ENCODE measurements at places on chromosomes 7 and 10. TPM values are rescaled to one million over a fixed set of nuclear protein-coding genes. Genes with fewer than 3 reads are reported as not detected.

DNA sequence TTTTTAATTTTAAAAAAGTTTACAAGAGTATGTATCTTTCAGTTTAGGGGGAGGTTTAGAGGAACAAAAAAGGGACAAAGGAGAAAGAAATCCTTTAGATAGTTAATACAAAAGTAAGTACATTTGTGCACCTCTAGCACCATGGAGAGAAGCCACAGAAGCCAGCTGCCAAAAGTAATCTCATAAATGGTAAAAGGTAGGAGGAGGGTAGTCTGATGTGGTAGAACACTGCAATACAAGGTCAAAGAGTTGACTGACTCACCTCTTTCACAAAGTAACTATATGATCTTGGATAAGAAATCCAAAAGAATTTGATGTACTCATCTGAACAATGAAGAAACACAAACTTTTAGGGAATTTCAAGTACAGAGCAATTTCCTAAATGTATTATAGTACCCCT is 68.1 kb downstream of the CNOT4 start:
- no peak for DNase-seq

NEUROG3 gene
- not detected for total RNA-seq

C10orf53 gene
- total RNA-seq = not detected

DNA sequence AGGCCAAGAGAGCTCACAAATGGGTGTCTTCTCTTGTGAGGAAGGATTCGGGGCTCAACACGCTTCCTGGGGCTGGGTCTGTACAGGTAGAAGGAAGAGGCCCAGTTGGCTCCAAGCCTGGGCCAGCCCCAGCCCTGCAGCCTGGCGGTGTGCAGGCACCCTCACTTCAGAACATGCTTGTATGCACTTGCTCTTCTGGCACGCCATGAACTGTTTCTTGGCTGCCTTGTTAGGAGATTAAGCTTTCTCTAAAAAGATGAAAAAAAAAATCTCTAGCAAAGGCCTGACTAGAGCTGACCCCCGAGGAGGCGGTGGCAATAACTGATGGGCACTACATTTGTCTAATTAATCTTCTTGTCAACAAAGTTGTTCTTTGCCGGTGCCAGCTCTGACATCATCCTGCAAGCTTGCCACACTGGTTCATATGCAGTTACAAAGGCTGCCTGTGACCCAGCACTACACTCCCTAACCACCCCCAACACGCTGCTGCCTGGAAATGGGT is 94.7 kb downstream of the WDR11 start:
- no peak for DNase-seq

TMEM213 gene
- not detected for total RNA-seq

POLD2 gene
- 35.3 TPM for total RNA-seq

DNA sequence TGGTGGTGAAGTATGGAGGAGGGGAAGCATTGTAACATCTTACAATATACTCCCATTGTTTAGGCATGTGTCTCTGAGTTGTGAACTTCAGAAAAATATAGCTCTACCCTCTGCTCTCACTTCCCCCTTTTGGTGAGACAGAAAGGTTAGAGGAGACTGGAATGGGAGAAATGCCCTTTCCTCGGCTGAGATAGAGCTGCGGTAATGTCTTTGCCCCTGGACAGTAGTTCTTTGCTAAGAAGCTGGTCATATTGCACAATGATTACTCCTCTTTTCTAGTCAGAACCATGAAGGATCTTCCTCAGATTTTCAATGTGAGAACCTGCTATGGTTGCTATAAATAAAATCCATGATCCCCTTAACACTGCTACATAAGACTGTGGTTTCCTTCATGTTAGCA is 171.0 kb downstream of the SEM1 start:
- DNase-seq = no peak

SPDYE6 gene
- not detected for total RNA-seq

GRCh38 chr7:128202287-128202957 is 38.7 kb upstream of the LEP start:
- DNase-seq = no peak

DNA sequence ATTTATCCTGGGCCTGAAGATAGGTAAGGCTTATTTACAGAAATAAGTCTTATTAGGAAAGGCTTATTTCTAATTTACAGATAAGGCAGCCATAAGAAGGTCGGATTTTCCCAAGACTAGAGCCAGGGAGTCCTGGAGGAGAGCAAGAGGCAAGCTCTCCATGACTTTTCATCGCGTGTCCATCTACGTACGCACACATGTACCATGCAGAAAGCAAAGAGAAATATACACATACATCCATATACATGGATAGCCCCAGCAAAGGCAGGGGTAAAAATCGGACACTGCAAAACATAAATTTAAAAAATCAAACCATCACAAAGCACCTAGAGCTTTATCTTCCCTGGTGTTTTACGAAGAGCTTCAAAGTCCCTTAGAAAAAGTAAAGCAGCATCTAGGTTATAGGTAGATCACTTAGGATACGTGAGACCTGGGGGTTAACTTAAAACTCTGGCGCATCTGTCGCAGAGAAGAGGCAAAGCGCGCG is 25.8 kb upstream of the ZRANB1 start:
- DNase-seq = no peak

SYT15 gene
- 0.54 TPM for total RNA-seq

GRCh38 chr7:73606801-73607691 is 17.3 kb downstream of the MLXIPL start:
- DNase-seq = peak; percentile 31

DNA sequence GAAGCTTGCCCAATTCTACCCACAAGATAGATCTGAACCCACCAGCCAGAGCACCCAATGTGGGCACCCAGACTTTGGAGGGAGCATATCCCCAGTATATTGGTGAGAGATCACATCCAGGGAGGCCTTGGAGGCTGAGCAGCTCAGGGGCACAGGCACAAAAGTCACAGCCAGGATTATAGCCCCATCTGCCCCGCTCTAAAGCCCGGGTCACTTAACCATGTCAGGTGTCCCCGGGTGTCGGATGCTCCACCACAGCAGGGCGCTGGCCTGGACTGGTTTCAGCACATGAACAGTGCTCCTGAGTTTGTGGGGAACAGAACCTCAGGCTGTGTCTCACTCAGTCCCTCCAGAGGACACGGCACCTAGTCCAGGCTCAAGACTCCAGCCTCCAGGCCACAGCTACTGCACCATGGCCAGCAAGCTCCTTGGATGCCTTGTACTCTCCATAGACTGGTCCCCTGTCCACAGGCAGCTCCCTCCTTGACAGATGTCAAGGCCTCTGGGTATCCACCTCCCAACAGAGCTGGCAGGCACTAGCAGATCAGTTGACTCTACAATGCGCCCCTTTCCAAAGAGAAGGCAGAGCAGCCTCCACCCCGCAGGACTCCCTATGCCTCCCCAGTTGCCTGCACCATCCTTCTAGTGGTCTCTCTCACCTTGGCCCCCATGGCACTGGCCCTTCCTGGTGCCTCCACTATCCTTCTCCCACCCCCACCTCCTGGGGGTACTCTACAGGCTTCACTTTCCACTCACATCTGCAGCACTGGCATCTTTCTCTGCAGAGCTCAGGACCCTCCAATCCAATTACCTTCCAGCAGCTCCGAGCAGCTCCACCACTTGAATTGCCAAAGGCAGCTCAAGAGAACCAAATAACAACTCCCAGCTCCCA is 306.0 kb downstream of the GRID1 start:
- no peak for DNase-seq

GRCh38 chr10:44178281-44178680 is 206.6 kb downstream of the CXCL12 start:
- no peak for DNase-seq

DNA sequence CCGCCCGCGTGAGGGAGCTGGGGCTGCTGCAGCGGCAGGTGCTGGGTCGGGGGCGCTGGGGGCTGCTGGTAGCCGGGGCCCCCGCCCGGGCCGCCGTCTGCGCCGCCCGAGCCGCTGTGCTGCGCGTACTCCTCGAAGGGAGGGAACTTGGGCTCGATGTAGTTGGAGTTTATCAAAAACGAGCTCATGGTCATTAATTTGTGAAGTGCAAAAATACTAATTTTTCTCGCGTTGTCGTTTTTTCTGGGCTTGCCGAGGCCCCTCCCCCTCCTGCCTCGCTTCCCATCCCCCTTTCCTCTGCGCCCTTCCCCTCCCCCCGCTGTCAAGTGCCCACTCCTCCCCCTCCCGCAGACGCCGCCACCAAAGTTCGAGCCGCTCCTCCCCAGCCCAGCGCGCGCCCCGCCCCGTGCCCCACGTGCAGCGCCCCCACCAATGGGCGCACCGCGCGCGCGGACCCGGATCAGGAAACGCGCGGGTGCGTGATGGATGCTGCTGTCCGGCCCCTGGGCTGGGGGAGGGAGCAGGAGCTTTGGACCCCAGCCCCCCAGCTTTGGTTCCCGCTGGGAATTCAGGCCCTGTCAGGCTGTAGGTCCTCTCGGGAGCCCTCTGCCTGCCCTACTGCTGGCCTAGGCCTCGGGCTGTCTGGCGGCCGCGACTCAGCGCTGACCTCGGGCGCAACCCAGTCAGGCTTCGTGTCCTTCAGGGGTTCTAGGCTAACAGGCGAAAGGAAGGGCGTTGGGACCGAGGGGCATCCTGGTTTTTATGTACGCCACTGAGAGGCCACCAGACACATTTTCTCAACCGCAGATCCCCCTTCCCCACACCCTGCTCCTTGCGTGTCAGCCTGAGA is at the start of gene HOXA4:
Gene HOXA4 (minus strand): TSS at position 218 of the 850 bp plus-strand sequence. CDS start 24 bp downstream, at position 194.
- peak; percentile 85 for DNase-seq

- DNase-seq = no peak
These were observed 2.7 kb upstream of the TMEM254 start for GRCh38 chr10:80075781-80076180.

DNA sequence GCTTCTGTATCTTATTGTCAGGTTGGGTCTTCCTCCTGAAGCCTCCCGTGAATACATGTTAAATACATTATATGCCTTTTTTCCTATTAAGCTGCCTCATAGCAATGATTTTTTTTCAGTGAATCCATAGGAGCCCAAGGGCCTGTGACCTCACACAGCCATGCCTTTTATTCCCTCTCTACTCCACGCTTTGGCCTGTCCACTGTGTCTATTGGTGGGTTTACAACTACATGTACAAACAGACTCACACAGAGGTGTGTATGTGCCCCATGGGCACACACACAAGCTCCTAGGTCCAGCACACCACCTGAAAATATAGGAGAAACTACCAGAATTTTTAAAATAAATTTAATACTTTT is 560.4 kb downstream of the IPMK start:
- DNase-seq = no peak

PIK3AP1 gene
- 5.8 TPM for total RNA-seq

DNA sequence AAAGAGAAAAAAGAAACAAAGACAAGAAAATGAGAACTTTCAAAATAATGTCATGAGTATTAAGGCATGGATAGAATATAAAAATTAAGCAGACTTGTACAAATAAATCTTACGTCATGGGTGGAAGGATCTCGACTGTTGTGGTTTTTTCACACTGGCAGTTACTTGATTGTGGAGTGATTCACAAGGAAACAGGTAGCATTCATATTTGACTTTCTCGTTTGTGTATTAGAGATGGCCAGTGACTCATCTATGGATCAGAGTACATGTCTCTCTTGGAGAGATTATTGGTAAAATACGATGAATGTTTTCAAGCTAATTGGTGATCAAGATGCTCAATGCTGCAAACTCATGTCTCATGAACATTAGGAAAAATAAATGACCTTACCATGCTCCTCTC is 564.3 kb downstream of the GATA3 start:
- DNase-seq = no peak

- DNase-seq = no peak
These were observed 2.0 kb downstream of the PRTFDC1 start for GRCh38 chr10:24950439-24950838.

ZNF853 gene
- total RNA-seq = 2.0 TPM

DNA sequence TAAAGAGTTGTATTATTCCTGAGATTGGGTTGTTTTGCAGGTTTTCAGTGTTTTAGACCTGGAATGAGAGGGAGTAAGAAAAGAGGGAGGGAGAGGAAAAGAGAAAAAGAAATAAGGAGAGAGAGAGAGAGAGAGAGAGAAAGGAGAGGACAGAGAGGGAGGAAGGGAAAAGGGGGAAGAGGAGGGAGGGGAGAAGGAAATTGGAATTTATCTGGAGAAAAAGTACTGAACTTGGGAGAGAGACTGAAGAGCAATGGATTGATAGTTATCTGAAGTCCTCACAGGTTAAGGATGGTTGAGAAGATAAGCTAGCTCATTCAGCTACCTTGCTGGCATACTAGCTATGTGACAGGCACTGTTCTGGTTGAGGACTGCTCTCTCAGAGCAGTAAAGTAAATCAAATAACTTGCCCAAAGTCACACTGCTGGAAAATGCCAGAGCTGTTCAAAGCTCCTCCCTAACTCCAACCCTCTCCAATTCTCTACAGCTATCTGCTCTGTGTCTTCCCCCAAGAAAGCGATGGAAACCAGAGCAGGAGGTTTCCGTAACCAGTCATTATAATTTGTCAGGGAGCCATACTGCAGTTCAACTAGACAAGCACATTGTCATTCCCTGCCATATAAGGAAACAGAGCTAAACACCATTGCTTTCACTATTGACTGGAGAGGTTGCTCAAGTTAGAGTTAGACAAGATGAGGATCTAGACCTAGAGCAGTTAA is 10.7 kb downstream of the CALD1 start:
- no peak for DNase-seq

DNA sequence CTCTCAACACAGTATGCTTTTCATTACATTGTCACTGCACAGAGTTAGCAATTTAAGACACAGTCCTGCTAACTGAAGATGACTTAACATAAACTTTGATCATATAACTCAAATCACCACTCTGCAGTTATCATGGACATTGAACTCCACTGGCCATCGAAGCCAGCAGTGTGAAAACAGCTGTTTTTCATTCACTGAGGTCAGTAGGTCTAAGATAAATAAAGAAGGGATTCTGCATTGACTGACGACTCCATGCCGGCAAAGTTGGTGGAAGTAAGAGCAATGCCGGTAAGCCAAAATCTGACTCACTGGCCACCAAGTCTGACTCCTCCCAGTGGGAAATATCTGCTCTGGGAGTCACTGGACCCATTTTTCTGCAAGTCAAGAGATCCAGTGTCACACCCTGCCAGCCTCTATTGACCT is 449.9 kb upstream of the ANKRD30A start:
- DNase-seq = no peak

- no peak for DNase-seq
These were observed 50.6 kb upstream of the GJD4 start for GRCh38 chr10:35554461-35555056.

DNA sequence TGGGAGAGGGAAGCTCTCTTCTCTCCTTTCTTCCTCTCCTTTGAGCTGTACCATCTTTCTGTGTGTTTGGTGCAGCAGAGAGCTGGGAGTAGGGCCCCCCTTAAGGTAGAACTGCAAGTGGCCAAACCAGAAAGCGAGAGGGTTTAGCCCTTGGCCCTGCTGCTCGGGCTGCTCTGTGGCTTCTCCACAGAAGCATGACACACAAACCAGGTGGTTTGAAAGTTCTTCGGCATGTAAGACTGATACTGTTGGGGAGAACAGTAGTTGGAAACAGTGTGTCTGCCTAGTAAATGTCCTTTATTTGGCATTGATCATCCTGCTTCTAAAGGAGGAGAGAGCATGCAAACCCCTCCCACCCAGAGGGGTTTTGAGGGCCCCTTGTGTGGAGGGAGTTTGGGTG is 277.8 kb downstream of the CELF2 start:
- DNase-seq = no peak

- DNase-seq = no peak
These were observed 83.8 kb downstream of the CPEB3 start for GRCh38 chr10:92207061-92207460.

DNA sequence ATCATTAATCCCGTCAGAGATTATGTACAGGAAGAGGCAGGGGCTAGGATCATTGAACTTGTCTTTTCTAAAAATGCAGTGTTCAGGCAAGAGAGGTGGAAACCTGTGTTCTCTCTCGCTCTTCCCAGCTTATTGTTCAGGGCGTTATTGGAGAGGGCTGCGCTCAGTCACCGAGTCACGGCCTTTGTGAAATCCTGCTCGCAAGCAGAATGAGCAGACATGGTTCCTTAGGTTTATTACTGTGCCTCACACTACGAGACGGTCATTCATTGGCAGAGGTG is 631 bp upstream of the PRKRIP1 start:
- no peak for DNase-seq
